ENCODE measurements at places on chromosomes 5 and 9.

DNA sequence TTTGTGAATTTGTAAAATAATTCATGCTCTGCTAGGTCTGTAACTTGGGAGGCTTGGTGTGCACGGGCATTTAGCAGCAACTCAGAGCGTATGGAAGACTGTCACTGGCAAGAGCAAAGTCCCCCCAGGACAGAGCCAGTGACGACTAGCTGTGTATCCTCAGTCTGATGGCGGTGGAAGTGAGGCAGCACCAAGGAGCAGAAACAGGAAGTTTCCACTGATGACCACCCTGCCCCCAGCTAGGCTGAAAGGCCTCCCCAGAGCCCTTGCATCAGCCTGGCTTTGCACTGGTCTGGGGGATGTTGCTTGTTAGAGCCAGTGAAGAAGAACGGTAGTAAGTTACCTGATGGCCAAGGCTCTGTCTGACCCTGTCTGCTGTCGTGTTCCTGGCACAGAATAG is 66.8 kb upstream of the ABL1 start:
- DNase-seq, result no peak

GRCh38 chr5:172235132-172235780 is 41.3 kb downstream of the EFCAB9 start:
- DNase-seq, result no peak

DNA sequence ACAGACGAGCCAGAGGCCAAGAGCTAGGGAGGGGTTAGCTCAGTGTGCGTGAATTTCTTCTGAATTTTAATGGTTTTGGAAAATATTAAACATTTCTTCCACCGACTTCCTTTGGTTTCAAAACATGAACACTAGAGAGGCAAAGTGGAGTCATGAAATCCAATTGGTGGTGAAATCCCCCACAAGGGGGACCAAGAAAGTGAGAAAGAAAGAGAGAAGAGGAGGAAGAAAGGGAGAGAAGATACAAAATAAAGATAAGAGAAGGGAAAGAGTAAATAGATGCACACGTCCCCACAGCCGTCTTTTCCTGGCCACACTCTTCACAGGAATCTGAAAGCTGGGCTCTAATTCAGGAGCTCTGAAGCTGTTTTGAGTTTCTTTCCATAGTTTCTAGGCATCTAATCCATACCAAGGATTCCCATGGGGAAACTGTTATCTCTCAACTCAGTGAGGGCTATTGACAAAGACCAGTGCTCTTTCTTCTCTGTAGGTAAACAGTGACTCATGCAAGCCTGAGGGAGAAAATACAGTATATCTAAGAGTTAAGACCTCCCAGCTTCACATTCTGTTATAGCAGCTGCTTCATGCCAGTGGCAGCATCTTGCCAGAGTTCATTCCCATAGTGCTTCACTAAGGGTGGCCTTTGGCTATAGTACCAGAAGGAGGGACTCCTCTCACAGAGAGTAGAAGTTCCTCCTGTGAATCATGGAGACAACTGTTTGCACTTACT is 115.8 kb upstream of the LIFR start:
- no peak for DNase-seq

- DNase-seq, result no peak
Observed at GRCh38 chr5:149616727-149617285, 35.5 kb downstream of the ARHGEF37 start.

DNA sequence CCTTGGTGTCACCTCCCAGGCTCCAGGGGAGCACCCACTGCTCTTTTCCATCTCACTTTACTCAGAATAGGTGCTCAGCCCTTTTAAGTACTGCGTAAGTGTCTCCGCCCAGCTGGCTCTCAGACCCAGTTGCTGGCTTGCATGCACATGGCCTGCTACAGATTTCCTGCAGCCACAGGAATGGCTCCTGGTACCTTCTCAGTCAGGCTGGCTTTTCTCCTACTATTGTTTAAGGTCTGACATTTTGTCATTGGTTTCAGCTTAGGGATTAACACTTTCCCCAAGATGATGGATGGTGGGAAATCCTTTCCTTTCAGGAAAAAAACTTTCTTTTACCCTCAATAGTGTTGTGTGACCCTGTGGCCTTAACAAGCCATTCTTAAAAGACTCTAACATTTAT is 1652.3 kb upstream of the WWC1 start:
- no peak for DNase-seq

GRCh38 chr9:27183701-27184100 is 74.7 kb downstream of the TEK start:
- DNase-seq, result no peak

- no peak for DNase-seq
Observed at GRCh38 chr9:33765411-33765810, 29.9 kb upstream of the PRSS3 start.

GRCh38 chr5:55903121-55903701 is 52.1 kb downstream of the IL31RA start:
- DNase-seq, result peak; percentile 31

Measured in activated T-helper 1 cell treated with anti-CD3 and anti-CD28 coated beads, Interleukin-2, amount 50 U/mL, for 16 hours (primary cell).